ENCODE measurements at places on chromosomes 16 and 17.

DNA sequence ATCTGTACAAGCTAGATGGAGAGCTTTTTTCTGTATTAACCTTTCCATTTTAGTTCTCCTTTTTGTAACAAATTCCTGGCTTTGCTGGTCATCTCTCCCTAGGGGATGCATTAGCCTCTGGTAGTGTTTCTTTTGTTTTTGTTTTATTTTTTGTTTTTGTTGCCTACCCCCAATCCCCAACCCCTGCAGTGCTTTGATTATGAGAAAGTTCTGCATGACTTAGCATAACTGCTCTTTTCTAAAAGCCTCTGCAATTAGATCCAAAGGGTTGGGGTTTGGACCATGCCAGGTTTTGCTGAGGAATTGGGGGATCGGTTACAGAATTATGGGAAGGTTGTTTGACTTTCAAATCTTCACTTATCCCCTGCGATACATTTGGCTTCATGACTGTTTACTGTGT is 98.2 kb downstream of the ADAMTS18 start:
- no peak for DNase-seq

- no peak for DNase-seq
Observed at GRCh38 chr17:29089601-29090044, 46.7 kb downstream of the PIPOX start.

GRCh38 chr16:15988268-15989013 is 39.0 kb downstream of the ABCC1 start:
- no peak for DNase-seq

DNA sequence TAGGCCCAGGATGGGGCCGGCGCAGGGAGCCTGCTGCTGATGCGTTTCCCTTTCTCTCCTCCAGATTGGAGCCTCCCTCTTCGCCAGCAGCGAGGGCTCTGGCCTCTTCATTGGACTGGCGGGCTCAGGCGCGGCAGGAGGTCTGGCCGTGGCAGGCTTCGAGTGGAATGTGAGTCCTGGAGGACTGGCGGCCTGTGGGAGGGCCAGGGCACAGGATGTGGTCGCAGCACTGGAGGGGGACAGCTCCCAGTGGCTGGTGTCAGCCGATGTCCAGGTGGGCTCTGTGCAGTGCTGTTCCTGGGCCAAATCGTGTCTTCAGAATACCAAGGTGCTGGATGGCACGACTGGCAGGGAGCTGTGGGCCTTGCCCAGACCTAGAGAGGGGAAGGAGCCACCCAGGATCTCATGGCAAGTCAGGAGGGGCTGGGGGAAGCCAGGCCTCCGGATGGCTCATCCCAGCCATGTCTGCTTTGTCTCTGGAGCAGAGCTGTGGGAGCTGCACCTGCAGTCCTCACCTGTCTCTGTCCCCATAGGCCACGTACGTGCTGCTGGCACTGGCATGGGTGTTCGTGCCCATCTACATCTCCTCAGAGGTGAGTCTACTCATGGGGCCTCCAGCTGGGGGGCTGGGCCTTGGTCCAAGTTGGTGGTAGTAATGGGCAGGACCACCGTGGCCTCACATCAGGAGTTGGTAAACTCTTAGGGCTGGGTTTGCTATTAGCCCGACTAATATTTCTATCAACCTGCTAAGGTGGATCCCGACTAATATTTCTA is 7.3 kb downstream of the SLC5A10 start:
- DNase-seq = no peak

Measured in H54 (cell line).